ENCODE measurements at places on chromosomes 1 and 21. TPM values are rescaled to one million over a fixed set of nuclear protein-coding genes. Genes with fewer than 3 reads are reported as not detected.

C1orf50 gene
- total RNA-seq, result 7.9 TPM

LAPTM5 gene
- 55.9 TPM for total RNA-seq

CNR2 gene
- not detected for total RNA-seq

LCE1F gene
- total RNA-seq, result not detected

GIPC2 gene
- total RNA-seq, result 3.6 TPM

LCK gene
- total RNA-seq, result not detected

PHGDH gene
- total RNA-seq, result 16.6 TPM

FOXD2 gene
- 0.33 TPM for total RNA-seq

TBX15 gene
- 0.49 TPM for total RNA-seq

ZBTB7B gene
- 15.7 TPM for total RNA-seq

FBXO28 gene
- 33.3 TPM for total RNA-seq

REN gene
- total RNA-seq, result 0.40 TPM

All from mammary microvascular endothelial cell (primary cell).